ENCODE measurements at places on chromosomes 12 and 14.

DNA sequence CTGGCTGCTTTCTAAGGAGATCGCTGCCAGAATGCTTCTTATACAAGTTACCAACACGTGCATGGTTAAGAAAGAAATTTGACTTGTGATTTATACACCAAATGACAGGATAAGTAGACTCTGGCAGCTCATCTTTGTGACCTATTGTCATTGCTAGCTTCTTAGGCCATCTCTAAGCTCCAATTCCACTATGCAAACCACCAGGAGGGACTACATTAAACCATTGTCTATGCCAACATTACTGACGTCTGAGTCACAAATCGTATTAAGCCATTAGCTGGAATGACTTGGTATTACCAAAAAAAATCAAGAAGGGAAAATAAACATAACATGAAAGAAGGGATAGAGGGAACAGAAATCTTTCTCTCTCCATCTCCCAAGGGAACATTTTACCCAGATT lies 15.8 kb upstream of the VPS33A start:
- peaks cover 26% of the 10 kb centered on the region for H3K36me3 ChIP-seq
- H3K27me3 ChIP-seq, result no peaks in the 10 kb centered on the region
- H3K27ac ChIP-seq, result no peak overlapping the region
- H3K4me1 ChIP-seq, result no peaks in the 10 kb centered on the region

- peaks cover 14% of the 10 kb centered on the region for H3K27me3 ChIP-seq
- no peaks in the 10 kb centered on the region for H3K4me1 ChIP-seq
- no peak for DNase-seq
- no peaks in the 10 kb centered on the region for H3K36me3 ChIP-seq
- H3K4me3 ChIP-seq, result no peak overlapping the region
These were observed 113.0 kb upstream of the DAAM1 start for GRCh38 chr14:59075506-59075905.

GRCh38 chr14:51185754-51186153 lies 54.3 kb upstream of the TMX1 start:
- DNase-seq, result no peak
- peaks cover 6% of the 10 kb centered on the region for H3K27me3 ChIP-seq
- H3K4me1 ChIP-seq, result no peaks in the 10 kb centered on the region
- H3K36me3 ChIP-seq, result no peaks in the 10 kb centered on the region
- no peak overlapping the region for H3K27ac ChIP-seq

GRCh38 chr14:23916446-23916845 lies 37.1 kb upstream of the DHRS4 start:
- H3K27ac ChIP-seq, result no peak overlapping the region
- peaks cover 56% of the 10 kb centered on the region for H3K27me3 ChIP-seq
- no peaks in the 10 kb centered on the region for H3K4me1 ChIP-seq
- H3K4me3 ChIP-seq, result no peak overlapping the region
- no peak for DNase-seq

DNA sequence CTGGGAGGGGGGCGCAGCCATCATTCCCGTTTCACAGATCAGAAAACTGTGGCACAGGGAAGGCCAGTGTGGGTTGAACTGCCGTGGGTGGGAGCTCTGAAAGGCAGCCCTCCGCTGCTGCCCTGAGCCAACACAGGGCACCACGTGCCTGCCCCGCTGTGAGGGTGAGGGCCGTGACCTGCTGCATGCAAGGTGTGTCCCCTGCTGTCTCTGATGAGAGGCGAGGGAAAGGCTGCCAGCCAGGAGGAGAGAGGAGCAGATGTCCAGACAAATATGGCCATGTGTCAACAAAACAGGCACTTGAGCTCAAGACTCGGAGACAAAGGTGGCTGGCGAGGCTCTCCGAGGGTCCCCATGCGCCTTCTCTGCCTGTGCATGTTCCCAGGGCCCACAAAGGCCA lies 108.8 kb downstream of the RBM19 start:
- no peak overlapping the region for H3K27ac ChIP-seq
- H3K4me3 ChIP-seq, result no peak overlapping the region
- peaks cover 16% of the 10 kb centered on the region for H3K36me3 ChIP-seq
- H3K4me1 ChIP-seq, result peaks cover 10% of the 10 kb centered on the region
- H3K27me3 ChIP-seq, result no peaks in the 10 kb centered on the region

- H3K4me1 ChIP-seq, result no peaks in the 10 kb centered on the region
- H3K4me3 ChIP-seq, result no peak overlapping the region
- no peak for DNase-seq
- no peak overlapping the region for H3K27ac ChIP-seq
- H3K27me3 ChIP-seq, result no peaks in the 10 kb centered on the region
These were observed 97.7 kb downstream of the RMST start for GRCh38 chr12:97560350-97560749.

DNA sequence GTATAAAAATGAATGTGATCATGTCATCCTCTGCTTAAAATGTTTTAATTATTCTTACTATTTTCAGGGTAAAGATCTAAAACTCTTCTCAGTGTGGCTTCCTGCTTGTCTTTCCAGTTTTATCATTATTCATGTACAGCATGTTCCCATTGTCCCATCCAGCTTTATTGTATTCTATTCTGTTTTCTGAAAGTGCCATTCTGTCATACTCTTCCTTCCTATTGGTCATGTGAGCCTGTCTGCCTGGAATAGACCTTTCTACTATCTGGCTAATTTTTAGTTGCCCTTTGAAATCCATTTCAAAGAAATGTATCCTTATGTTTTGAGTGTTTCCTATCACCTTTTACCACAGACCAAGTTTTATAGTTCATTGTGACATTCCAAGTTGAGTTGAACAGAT lies 34.9 kb downstream of the PALS1 start:
- no peak overlapping the region for H3K27ac ChIP-seq
- H3K4me3 ChIP-seq, result no peak overlapping the region
- no peak for DNase-seq
- H3K4me1 ChIP-seq, result peaks cover 9% of the 10 kb centered on the region
- H3K36me3 ChIP-seq, result peaks cover 5% of the 10 kb centered on the region

DNA sequence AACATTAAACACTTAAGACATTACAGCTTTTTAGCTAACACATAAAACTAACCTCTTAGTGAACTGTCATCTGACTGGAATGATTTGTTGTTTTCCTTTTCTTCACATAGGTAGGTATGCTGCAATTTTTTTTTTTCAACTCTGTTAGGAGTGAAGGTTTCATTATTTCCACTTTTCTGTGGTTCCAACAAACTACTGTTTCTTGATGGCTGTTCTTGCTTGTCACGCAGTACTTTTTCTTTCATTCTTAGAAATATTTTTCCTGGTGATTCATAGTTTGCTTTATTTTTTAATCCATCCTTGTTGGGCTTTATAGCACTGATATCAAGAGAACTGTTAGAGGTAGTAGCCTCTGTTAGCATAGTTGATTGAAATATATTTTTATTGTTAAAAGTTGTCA lies 6.3 kb downstream of the MIS18BP1 start:
- DNase-seq, result no peak
- H3K27me3 ChIP-seq, result no peaks in the 10 kb centered on the region
- H3K4me1 ChIP-seq, result peaks cover 14% of the 10 kb centered on the region

GRCh38 chr12:113537751-113538087 lies 66.0 kb upstream of the LHX5 start:
- H3K27me3 ChIP-seq, result peaks cover 71% of the 10 kb centered on the region
- no peak overlapping the region for H3K27ac ChIP-seq
- H3K4me3 ChIP-seq, result no peak overlapping the region
- no peaks in the 10 kb centered on the region for H3K36me3 ChIP-seq
- DNase-seq, result no peak
- H3K4me1 ChIP-seq, result no peaks in the 10 kb centered on the region

- peaks cover 2% of the 10 kb centered on the region for H3K36me3 ChIP-seq
- no peak for DNase-seq
- peaks cover 25% of the 10 kb centered on the region for H3K27me3 ChIP-seq
- no peak overlapping the region for H3K27ac ChIP-seq
- H3K4me3 ChIP-seq, result no peak overlapping the region
- peaks cover 5% of the 10 kb centered on the region for H3K4me1 ChIP-seq
These were observed 2.1 kb upstream of the PLEK2 start for GRCh38 chr14:67413806-67414769.

DNA sequence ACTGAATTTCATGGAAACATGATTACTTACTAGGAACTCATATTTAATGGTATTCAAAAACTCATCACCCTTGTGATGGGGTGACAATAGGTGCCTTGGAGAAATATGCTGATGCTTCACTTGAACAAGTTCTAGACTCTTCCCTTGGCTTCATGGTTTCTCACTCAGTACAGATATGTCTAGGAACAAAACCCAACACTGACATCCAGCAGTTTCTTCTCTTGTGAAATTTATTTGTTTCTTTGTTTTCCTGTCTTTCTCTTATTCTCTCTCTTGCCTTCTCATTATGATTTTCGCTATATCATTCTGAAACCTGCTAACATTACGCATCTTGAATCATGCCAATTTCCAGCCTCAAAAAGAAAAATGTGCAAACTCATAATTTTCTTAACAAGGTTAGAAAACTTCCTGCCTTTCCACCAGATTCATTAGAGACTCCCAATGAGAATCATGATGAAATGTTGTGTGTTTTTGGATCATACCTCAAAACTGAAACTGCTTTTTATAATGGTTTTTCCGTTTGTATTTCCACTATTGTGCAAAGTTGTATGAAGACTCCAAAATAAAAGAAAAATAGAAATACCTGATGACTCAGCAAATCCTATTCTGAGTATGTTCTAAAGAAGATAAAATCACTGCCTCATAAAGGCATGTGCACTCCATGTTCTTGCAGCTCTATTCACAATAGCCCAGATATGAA lies 1021.5 kb downstream of the TMEM121 start:
- no peaks in the 10 kb centered on the region for H3K4me1 ChIP-seq
- H3K36me3 ChIP-seq, result no peaks in the 10 kb centered on the region
- H3K27me3 ChIP-seq, result peaks cover 49% of the 10 kb centered on the region
- no peak for DNase-seq

GRCh38 chr12:86261142-86261541 lies 5.0 kb upstream of the MGAT4C start:
- no peak overlapping the region for H3K4me3 ChIP-seq
- H3K27ac ChIP-seq, result no peak overlapping the region
- no peaks in the 10 kb centered on the region for H3K36me3 ChIP-seq
- DNase-seq, result no peak
- no peaks in the 10 kb centered on the region for H3K27me3 ChIP-seq

DNA sequence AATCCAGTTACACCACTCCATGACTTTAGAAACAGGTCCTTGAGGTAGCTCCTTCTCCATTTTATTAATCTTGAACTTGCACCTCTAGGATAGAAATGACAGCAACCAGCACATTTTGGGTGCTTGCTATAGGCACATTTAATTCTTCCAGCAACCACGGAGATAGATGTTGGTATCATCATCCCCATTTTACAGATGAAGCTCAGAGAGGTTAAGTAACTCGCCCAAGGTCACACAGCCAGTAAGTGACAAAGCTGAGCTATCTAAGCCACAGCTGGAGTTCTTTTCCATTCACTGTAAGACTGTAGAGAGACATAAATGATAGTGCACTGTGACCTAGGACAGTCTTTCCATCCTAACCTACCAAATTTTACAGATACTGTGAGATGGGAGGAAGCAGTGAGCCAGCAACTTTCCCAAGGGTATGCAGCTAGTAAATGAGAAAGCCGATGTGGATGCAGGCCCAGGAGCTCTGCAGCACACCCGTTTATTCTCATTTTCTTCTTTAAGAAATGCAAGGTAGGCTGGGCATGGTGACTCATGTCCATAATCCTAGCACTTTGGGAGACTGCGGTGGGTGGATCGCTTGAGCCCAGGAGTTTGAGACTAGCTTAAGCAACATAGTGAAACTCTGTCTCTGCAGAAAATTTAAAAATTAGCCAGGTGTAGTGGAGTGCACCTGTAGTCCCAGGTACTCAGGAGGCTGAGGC lies 103.2 kb downstream of the TBX5 start:
- no peaks in the 10 kb centered on the region for H3K4me1 ChIP-seq
- no peak for DNase-seq

GRCh38 chr14:50936016-50936340 lies 8.3 kb downstream of the PYGL start:
- no peak overlapping the region for H3K4me3 ChIP-seq
- peaks cover 57% of the 10 kb centered on the region for H3K27me3 ChIP-seq
- H3K4me1 ChIP-seq, result no peaks in the 10 kb centered on the region
- no peaks in the 10 kb centered on the region for H3K36me3 ChIP-seq

DNA sequence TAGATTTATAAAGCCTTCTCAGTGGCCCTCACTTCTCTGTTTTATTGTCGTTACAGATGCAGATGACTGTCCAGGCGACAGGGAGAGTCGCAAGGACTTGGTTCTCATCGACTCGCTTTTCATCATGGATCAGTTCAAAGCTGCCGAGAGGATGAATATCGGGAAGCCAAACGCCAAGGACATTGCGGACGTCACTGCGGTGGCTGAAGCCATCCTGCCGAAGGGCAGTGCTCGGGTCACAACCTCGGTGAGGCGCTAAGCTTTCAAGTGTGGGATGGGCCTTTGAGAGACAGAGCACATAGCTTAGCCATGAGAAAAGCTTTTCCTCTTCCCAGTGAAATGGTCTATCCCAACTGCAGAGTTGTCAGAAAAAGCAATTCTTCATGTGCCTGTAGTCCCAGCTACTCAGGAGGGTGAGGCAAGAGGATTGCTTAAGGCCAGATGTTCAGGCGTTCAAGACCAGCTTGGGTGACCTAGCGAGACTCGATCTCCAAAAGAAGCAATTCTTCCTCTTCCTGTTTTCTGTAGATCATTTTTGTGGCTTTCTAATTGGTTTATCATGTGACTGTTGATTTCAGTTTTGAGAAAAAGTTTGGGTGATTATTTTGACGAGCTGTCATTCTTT lies 56.4 kb downstream of the EP400 start:
- no peaks in the 10 kb centered on the region for H3K27me3 ChIP-seq
- H3K4me1 ChIP-seq, result no peaks in the 10 kb centered on the region
- H3K36me3 ChIP-seq, result peaks cover 41% of the 10 kb centered on the region
- H3K27ac ChIP-seq, result no peak overlapping the region
- no peak for DNase-seq

- peaks cover 7% of the 10 kb centered on the region for H3K36me3 ChIP-seq
- peaks cover 45% of the 10 kb centered on the region for H3K4me1 ChIP-seq
- DNase-seq, result no peak
- no peak overlapping the region for H3K27ac ChIP-seq
- no peaks in the 10 kb centered on the region for H3K27me3 ChIP-seq
These were observed 2.0 kb downstream of the SCYL2 start for GRCh38 chr12:100268835-100269564.

DNA sequence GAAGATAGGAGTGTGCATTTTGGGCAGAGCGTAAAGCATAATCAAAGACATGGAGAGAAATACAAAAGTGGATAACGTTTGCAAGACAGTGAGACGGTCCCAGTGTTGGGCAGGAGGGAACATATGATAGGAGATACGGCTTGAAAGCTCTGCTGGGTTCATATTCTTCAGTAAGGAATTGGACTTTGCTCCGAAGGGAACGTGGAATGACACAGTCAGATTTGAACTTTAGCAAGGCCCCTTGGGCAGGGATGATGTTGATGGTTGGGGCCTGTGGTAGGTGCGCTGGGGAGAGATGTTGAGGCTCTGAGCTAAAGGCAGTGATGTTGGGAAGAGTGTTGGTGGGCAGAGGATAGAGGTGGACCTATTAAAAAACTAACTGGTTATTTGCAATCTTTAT lies 143.5 kb upstream of the TBX3 start:
- no peaks in the 10 kb centered on the region for H3K36me3 ChIP-seq
- no peak overlapping the region for H3K27ac ChIP-seq
- no peaks in the 10 kb centered on the region for H3K27me3 ChIP-seq
- H3K4me1 ChIP-seq, result no peaks in the 10 kb centered on the region
- H3K4me3 ChIP-seq, result no peak overlapping the region
- no peak for DNase-seq

DNA sequence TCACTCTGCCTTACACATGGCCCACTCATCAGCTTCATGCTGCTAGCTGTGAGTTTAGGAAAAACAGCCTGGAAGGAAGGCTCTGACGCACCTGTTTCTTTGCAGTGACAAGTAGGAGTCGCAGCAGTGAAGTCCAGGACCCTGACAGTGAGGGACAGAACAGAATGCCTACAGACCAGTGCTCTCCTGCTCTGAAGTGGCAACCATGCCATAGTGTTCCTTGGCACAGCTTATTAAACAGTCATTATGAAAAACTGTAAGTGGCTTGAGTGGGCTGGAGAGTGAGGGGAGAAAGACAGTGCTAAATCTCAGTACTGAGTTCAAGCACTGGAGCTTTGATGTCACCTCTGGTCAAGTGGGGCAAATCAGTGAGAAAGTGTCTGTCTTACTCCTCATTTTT lies 61.7 kb downstream of the MYRFL start:
- DNase-seq, result no peak
- no peaks in the 10 kb centered on the region for H3K4me1 ChIP-seq
- H3K4me3 ChIP-seq, result no peak overlapping the region
